ENCODE measurements at places on chromosomes 1 and 21.

DNA sequence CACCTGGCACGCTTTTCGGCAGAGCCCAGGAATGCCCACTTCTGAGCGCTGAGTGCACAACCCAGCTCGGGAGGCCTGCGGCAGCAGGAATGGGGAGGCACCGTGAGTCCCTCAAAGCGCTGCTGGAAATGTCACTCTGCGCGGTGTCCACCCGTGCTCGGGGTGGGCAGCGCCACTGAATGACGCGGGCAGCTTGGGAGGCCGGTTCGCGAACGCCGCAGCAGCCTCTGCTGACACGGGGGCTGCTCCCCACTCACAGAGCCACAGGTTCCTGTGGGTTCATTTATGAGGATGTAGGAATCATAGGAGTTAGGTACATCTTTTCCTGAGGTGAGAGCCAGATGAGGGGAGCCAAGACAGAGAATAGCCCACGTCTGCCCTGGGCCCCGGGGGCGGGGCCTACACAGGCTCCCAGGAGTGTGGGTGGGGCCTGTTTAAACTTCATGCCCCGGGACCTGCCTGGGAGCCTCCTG is 146.7 kb upstream of the COL6A1 start:
- no peak for DNase-seq

DNA sequence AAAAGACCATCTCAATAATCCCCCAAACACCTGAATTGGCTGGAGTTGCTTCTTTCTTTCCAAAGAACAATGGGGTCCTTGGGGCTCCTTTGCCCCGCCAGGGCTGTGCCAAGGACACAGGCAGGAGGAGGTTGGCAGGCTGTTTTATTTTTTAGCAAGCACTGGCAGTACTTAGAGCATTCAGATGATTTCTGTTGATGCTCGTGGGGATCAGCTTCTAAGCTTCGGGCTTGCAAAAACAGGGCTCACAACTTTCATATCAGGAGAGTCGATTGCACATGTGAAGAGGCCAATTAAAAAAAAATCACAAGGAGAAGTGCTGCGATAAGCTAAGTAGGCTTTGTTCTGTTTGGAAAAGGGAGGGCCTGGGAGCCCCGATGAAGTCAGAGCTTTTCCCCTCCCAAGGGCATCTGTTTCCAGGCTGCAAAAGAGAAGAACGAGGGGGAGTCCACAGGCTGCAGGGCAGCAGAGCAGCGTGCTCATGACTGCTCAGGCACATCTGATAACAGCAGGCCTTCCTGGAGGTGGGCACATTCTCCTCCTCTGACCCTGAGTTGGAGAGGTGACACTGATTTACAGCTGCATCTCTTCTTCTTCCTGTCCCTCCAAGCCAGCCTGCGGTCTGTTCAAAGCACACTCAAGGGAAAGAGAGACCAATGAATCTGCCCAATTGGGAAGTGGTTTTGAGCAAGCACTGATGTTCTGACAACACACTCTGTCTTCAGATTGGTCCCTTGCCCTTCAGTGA is 27.3 kb upstream of the BCAR3 start:
- DNase-seq: no peak

GRCh38 chr1:201350361-201350725 is 27.1 kb downstream of the TNNT2 start:
- no peak for DNase-seq

- peak; percentile 65 for DNase-seq
Observed at GRCh38 chr1:156627313-156627880, 8.2 kb downstream of the HAPLN2 start.

DNA sequence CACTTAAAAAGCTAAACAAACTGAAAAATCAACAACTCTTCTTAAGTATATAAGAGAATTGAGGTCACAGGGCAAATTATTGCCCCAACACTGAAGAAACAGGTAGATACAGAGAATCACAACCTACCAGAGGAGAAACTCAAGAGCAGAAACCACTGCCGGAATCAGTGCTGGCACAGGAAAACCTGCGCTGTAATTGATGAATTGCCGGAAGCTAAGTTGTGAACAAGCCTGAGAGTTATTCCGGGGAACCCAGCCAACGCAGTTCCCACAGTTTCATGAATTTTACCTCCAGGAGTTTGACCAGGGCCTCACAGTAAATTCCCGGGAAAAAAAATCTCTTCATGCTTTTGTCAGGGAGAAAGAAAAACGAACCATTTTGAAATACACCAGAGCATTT is 657.1 kb upstream of the BRINP3 start:
- no peak for DNase-seq

DNA sequence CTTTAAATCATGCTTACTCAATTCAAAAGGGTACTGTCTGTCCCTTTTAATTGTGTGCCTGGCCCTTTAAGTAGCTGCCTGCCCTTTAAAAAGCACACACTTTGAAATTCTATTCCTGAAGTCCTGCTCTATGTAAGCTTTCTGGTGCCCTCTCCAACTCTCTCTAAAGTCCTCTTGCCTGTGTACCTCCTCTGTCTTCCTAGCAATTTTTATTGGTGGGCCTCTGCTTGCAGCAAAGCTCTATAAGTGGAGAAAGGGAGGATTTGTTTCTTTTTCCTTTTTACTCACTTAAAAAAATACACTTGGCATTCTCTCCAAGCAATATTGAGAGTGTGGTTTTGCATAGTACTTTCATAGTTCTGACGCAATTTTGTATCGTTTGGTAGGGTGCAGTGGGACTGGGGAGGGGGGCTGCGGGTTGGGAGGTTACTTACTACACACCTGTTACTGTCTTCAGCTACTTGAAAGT is 135.4 kb downstream of the LMO4 start:
- no peak for DNase-seq

GRCh38 chr1:229148041-229148671 is 122.8 kb upstream of the RAB4A start:
- DNase-seq: no peak

- no peak for DNase-seq
Observed at GRCh38 chr1:204435872-204436271, 24.3 kb upstream of the PPP1R15B start.

GRCh38 chr1:74430342-74430934 is 82.0 kb downstream of the LRRC53 start:
- DNase-seq: no peak

- no peak for DNase-seq
Observed at GRCh38 chr1:66437136-66437401, 96.9 kb upstream of the SGIP1 start.

DNA sequence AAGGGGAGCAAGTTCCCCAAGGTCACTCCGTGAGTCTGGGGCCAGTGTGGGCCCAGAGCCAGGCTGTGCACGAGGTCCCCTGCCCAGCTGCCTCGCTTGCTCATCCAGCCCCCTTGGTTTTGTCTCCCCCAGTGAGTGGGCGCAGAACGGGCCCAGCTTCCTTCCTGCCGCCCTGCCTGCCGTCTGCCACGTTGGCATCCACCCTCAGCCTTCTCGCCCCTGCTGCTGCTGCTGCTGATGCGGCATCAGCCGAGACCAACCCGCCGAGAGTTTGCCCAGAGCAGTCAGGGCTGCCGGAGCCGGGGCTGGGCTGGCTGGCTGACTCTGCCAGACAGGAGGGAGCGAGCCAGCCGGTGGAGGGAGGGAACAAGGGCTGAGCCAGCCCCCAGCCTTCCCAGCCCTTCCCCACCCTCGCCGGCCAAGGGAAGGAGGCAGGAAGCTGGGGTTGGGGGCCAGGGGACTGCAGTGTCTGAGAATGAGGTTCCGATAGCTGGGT is 31.4 kb upstream of the WASF2 start:
- DNase-seq: no peak

DNA sequence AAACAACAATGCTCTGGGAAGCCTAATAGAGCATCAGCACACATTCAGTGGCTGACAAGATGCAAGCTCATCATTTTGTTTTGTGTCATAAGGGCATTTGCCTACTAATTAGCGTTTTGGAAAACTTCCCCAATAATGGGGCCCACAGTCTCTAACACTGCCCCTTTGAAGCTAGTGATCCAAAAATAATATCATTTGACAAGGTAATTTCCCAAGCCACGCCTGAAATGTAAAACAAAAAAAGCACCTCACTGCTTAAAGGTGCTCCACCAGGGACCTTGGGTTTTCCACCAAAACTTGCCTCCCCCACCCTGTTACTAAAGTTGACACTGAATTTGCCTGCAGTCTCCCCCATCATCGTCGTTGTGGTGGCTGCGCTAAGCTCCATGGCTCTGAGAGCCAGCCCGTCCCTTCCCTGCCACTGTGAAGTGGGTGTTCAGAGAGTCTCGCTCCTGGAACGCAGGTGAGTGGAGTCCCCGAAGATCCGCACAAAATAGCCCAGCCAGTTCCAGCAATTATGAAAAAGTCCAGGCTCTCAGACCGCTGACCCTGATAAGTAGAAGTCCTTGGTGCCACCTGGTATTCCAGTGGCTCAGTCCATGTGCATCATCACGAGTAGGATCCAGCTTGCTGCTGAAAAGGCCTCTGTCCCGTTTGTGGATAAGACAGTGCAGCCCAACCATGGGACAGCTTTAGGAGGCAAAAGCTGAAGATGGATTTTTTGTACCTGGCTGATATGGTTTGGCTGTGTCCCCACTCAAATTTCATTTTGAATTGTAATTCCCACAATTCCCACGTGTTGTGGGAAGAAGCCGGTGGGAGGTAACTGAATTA is 52.2 kb downstream of the RAB3GAP2 start:
- no peak for DNase-seq

GRCh38 chr1:41354956-41355355 is 6.3 kb upstream of the FOXO6 start:
- no peak for DNase-seq

DNA sequence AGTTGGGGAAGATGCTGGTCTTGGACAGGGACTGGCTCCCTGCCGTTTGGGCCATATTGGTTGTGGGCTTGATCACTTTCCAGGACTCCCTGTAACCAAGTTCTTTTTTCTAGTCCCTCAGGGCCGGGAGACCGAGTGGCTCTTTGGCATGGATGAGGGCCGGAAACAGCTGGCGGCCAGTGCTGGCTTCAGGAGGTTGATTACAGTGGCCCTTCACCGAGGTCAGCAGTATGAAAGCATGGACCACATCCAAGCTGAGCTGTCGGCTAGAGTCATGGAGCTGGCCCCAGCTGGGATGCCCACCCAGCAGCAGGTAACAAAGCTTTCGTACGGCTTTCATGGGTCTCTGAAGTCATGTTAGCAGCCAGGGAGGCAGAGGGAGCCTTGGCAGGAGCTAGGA is 4.3 kb downstream of the METTL13 start:
- DNase-seq: no peak

- DNase-seq: no peak
Observed at GRCh38 chr1:112429749-112430148, 33.7 kb downstream of the CTTNBP2NL start.

GRCh38 chr1:172456344-172456769 is 12.5 kb upstream of the PIGC start:
- no peak for DNase-seq

GRCh38 chr1:236002572-236002971 is 62.3 kb downstream of the NID1 start:
- DNase-seq: no peak
